ENCODE measurements at places on chromosomes 7 and 10.

DNA sequence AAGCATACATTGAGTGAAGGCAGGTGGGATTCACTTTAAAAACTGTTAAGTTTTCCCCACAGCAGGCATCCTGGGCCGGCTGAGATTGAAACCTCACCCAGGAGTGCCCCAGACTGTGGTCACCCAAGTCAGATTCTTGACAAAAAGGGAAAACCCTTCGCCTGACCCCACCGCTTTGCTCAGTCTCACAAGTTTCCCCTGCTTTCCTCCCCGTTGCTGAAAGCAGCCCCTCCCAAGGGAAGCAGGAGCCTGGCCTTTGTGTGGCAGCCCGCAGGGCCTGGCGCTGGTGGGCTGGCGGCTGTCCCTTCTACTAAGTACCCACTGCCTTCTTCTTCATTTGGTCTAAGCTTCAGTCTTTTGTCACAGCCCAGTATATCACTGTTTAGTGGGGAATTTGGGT is 16.0 kb downstream of the RNF32 start:
- DNase-seq, result no peak

- no peak for DNase-seq
Observed at GRCh38 chr10:95300022-95300539, 9.3 kb upstream of the PDLIM1 start.

DNA sequence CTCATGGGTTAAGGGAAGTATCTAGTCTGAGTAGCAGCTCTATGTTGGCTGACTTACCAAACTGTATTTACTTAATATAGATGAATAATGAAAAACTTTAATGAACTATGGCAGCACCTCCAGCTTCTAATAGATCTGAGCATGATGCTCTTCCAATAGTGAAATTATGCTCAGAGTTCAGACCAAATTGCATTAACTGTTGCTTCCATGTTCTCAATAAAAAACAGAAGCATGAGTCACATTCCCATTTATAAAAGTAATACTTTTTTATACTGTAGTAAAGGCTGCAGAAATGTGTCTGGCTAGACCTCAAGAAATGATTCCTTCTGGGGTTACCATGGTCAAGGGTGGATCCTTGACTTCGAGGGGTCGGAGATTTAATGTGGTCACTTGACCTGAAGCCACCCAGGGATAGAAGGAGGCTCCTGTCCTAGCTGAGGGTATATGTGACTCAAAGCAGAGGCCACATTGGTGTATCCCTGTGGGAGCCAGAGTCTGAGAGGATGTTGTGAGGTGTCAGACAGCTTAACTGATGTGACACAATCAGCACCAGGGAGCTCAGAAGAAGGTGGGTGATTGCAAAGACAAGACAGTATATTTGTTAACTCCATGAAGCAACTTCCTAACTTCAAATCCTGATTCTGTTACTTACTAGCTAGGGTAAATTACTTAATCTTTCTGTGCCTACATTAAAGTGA is 19.8 kb upstream of the PLCE1 start:
- no peak for DNase-seq

DNA sequence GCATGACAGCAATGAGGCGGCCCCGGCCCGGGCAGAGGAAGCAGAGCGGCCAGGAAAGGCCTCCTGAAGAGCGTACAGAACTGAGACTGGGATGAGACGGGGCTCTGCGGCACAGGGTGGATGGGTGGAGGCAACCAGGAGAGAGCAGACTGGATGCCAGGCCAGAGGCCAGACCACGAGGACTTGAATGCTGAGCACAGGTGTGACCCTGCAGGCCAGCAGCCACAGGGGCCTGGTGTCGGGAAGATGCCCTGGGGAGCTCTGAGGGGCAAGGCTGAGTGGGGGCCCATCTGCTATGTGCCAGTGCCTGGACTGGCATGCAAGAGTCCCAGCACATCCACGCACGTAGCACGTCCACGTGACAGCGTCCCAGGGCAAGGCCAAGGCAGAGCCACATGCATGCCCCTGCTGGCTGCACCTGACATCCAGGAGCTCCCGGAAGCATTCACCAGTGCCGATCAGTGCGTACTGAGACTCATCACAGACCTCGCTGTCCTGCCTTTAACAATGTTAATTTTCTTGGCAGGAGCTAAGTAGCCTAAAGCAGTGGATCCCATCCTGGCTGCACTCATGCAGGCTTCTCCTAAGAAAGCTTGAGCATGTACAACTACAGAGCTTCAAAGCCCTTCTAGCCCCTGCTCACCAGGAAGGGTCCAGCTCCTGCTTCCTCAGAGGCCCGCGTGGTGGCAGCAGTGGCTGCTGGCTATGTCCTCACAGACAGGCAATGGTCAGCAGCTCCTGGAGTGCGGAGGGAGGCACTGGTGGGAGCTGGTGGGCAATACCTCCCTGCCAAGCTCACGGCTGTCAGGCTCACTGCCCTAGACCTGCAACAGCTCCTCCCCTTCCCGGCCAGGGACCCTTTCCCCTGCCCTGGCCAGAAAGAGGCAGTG is 18.0 kb downstream of the GRID1 start:
- DNase-seq, result peak; percentile 14

GRCh38 chr10:78176320-78177317 is 143.0 kb downstream of the RPS24 start:
- DNase-seq, result no peak

- DNase-seq, result no peak
Observed at GRCh38 chr7:156079156-156079555, 266.9 kb upstream of the SHH start.

DNA sequence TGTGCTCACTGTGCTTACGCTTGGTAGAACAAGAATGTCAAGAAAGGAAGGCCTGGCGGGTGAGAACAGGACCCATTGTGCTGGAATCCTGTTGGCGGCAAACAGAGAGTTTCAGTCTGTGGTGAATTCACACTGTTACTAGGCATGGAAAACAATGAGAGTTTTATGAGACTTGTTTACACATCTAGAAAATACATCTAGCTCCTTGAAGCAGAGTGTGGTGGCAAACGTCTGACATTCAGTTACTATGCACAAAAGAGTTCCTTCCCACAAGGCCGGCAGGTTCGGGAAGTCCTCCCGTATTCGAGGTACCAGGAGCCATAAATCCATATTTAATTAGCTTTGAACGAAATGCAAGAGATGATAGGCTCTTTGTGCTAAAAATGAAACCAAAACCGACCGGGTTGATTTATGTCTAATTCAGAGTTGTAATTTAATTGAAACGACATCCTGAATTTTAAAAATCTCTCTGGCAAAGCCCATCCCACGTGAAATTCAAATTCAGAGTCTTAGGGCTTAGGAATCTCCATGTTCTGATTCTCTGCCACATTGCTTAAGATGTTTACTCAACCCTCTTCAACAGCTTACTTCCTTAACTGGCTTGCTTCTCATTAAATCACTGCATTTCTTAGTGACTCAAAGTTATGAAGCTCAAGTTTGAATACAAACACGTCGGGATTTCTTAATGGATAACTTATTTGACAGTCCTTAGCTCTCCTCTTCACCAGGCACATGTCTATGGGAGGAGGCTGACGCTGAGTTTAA is 299.9 kb upstream of the PITRM1 start:
- DNase-seq, result peak; percentile 32

- peak; percentile 50 for DNase-seq
Observed at GRCh38 chr10:104253106-104253505, 1.6 kb upstream of the GSTO1 start.

DNA sequence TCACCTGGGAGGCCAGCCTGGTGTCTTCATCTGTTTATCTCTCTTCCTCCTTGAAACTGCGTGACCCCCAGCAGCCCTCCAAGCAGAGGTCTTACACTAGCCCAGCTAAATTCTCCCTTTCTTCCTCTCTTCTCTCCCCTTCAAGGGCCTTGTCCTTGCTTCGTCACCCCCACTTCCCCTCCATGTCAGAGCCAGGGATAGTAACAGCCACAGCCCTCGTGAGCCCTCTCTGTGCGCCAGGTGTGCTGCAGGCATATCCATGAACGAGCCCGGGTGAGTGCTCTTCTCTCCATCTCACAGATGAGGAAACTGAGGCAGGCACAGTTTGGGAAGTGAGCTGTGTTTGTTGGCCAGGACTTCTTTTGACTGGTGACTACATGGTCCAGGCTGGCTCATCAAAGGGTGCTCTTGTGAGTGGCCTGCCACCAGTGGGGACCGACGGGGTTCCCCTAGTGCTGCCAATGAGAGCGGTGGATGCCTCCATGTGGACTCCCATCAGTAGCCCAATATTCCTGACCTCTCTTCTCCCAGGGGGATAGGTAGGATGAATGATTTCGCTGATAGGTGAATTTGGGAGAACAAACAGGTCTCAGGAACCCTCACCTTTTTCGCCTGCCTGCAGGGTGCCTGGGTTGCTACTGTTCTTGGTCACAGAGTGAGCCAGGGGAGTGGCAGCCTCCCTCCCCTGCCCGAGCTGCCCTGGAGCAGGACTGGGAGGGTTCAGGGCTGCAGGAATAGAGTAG is 38.1 kb downstream of the ADRA2A start:
- no peak for DNase-seq

- no peak for DNase-seq
Observed at GRCh38 chr10:115095758-115096157, 2.6 kb downstream of the ATRNL1 start.

- DNase-seq, result no peak
Observed at GRCh38 chr7:17056491-17057142, 174.8 kb upstream of the AGR3 start.
